ENCODE measurements at places on chromosomes 16 and 17.

DNA sequence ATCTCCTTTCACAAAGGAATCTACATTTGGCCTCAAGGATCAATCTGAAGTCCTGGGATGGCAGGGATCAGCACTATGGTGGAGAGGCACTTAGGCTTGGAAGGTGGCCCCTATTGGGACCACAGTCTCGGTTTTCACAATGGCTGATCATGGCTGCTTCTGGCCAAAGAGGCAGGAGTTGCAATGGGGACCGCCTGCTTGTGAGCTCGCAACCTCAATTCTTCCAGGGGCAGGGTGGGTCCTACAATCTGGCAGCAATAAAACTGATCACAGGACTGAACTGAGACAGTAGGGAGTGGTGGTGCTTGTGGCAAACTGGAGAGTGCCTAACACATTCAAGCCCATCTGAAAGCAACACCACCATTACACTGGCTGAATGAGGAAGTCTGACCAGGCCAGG, 83.1 kb downstream of the NETO2 start:
- DNase-seq: no peak

DNA sequence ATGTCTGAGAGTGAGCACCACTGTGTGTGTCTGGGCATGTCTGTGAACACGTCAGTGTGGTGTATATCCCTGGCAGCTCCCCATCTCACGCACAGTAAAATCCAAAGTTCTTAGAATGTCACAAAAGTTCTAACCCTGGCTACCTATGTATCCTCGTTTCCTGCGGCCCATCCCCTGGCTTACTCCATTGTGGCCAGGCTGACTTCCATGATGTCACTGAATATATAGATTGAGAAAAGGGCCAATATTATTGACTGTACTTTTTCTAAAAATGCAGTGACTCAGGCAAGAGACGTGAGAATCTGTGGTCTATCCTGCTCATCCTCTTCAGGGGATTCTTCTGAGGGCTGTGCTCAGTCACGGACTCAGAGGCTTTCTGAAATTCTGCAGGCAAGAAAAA, 963 bp upstream of the METTL22 start:
- no peak for DNase-seq

- no peak for DNase-seq
Observed at GRCh38 chr16:74591876-74592650, 14.9 kb downstream of the GLG1 start.

- no peak for DNase-seq
Observed at GRCh38 chr16:2767140-2767731, 9.8 kb downstream of the ELOB start.

DNA sequence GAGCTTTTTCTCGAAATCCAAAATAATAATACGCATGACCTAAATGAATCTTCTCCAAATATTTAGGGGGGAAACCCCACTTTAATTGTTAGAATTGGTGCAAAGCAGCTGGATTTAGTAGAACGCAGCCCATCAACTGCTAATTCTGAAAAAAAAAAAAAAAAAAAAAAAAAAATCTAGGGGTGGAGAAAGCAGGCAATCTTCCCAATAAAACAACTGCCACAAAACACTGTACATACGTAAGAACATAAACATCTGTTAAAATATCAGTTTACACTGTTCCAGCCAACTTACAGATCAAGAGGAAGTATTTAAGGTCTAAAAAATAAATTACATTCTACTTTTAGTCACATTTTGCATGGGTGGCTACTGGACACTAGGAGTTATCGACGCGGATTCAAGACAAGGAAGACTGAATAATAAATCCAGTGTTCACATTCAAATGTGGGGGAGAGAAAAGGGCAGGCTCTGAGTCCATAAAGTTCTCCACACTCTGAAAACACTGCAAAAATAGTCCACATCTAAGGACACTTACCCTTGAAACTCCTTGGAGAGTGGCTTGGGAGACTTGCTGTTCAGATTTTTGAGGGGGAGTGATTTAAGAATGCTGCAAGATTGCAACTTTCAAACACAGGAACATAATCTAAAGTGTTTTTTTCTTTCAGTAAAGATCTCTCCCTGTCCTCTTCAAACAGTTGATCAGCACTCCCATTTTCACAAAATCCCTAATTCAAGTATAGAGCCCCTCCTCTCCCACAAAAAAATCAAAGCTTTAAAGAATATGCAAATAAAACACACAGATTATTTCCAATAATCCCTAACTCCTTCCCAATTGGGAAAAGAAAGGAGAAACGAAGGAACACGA, 1.3 kb downstream of the APPBP2 start:
- no peak for DNase-seq

GRCh38 chr16:71927787-71928186, 32.5 kb downstream of the IST1 start:
- DNase-seq: no peak

- DNase-seq: no peak
Observed at GRCh38 chr17:76356803-76357456, 3.2 kb upstream of the PRPSAP1 start.

GRCh38 chr17:53560953-53561352, 261.8 kb upstream of the KIF2B start:
- DNase-seq: no peak

DNA sequence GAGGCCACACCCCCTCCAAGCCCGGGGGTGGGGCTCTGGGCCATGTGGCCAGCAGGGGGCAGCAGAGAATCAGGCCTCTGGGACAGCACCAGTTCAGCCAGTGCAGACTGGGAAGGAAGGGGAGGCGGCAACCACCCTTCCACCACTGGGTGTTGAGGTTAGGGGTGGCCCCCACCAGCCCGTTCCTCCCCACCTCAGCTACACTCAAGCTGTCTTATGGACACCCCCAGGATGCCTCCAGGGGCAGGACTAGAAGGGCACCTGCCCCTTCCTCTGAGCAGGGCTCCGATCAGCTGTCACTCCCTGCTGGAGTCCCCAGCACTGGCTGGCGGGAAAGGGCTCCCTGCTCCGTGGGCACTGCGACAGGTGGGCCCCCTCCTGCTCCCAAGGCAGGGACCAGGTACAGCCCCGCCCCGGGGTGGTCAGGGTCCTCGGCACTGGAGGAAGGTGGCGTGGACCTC, 21.8 kb downstream of the KATNB1 start:
- DNase-seq: no peak

GRCh38 chr17:38469875-38470274, 41.6 kb downstream of the ARHGAP23 start:
- no peak for DNase-seq

GRCh38 chr17:43637563-43638323, 24.0 kb downstream of the MEOX1 start:
- no peak for DNase-seq

GRCh38 chr17:32631341-32632096, 144.7 kb downstream of the CDK5R1 start:
- DNase-seq: no peak

- no peak for DNase-seq
Observed at GRCh38 chr17:82662711-82663261, 14.5 kb upstream of the WDR45B start.
